ENCODE measurements at places on chromosomes 6 and 20.

DNA sequence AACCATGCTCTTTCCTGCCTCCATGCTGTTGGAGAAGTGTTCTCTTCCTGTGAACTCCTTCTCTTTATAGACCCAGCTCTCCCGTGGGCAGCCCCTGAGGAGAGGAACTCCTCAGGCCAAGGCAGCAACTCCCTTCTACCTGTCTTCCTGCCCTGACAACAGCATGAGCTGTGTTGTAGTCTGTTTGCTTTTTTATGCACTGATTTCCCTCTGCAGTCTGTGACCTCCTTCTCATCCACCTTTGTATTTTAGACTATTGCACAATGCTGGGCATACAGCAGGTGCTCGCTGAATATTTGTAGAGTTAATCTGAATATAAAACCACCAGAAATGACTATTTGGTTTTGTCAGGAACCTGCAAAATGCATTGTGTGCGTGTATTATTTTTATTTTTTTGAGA lies 152.2 kb upstream of the CHD6 start:
- DNase-seq = no peak

GRCh38 chr20:2006452-2007361 lies 12.8 kb upstream of the PDYN start:
- DNase-seq = peak; percentile 61

DNA sequence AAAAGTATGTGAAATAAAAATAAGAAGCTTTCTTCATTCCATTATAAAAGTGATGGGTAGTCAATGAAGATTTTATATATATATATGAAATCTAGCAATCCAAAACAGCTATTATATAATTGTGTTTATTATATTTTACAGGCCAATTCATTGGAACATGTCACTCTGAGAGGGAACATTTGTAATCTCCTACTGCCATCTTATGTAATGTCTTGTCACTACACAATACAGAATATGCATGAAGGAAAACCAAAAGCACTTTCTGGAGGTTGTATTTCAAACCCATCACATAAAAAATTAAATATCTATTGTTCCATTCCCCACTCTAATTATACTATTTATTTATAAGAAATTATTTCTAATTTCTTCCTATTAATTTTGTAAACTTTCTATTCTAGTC lies 31.5 kb upstream of the IRAK1BP1 start:
- no peak for DNase-seq

DNA sequence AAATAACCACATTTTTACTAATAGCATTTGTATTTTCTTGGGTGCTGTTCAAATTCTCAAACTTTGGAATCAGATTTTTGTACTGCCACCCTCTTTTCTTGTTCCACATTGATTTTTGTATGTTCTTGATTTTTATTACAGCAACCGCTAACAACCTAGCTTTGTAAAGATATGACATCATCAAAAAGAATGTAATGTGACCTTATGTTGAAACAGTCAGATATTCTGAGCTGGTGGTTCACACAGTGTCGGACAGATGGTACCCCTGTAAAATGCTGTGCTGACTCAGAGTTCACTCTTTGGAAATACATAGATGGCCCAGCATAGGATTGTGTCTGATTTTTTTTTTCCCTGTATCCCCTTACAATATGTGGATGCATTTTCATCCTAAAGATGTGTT lies 118.9 kb downstream of the QKI start:
- DNase-seq = no peak

GRCh38 chr6:158143700-158144099 lies 24.4 kb downstream of the SERAC1 start:
- peak; percentile 36 for DNase-seq

DNA sequence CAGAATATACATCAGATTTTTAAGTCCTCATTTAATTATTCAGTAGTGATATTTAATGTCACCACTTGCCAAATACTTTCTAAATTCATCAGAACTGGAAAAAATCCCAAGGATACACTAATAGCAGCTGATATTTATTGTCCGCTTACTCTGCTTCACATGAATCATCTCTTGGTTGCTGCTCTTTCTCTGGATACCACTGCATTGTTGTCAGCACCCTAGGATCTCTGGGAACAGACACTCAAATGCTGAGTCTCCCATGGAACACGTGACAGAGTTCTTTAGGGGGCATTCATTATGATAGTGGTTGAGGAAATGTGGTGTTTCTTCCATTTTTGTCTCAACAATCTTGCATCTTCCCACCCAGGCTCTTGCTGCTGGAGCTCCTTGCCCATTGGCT lies 318.0 kb downstream of the RFPL4B start:
- DNase-seq = no peak

- DNase-seq = peak; percentile 97
Observed at GRCh38 chr20:63641792-63642523, 11.3 kb downstream of the STMN3 start.

DNA sequence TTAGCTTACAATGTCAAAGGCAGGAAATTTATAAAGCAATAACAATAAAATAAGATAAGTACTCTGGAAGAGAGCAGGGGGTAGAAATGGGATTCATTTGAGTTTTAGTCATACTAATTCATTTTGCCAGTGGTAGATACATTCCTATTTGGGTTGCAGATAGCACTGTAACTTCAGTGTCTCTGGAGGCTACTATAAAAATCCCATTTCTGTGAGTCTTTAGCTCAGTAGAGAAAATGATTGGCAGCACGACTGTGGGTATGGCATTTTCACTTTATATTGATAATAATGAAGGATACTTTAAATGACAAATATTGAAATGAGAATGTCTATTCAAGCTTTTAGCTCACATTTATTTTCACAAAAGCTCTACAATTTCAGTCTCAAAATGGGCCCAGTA lies 93.6 kb downstream of the FHL5 start:
- no peak for DNase-seq

DNA sequence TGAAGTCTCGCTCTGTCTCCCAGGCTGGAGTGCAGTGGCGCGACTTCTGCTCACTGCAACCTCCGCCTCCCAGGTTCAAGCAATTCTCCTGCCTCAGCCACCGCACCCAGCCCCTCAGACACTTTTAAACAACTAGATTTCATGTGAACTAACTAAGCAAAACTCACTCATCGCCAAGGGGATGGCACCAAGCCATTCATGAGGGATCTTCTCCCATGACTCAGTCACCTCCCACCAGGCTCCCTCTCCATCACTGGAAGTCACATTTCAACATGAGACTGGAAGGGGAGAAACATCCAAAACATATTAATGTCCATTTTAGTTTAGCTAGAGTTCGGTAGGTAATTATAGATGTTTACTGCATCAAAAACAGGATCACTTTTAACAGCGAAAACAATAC lies 95.9 kb upstream of the PRL start:
- DNase-seq = no peak

- no peak for DNase-seq
Observed at GRCh38 chr6:12232821-12233220, 57.3 kb upstream of the EDN1 start.

GRCh38 chr20:10798811-10799210 lies 125.0 kb upstream of the JAG1 start:
- DNase-seq = no peak

GRCh38 chr20:49028684-49029083 lies 17.4 kb upstream of the CSE1L start:
- DNase-seq = no peak

- DNase-seq = no peak
Observed at GRCh38 chr20:22807045-22807444, 222.7 kb upstream of the FOXA2 start.

DNA sequence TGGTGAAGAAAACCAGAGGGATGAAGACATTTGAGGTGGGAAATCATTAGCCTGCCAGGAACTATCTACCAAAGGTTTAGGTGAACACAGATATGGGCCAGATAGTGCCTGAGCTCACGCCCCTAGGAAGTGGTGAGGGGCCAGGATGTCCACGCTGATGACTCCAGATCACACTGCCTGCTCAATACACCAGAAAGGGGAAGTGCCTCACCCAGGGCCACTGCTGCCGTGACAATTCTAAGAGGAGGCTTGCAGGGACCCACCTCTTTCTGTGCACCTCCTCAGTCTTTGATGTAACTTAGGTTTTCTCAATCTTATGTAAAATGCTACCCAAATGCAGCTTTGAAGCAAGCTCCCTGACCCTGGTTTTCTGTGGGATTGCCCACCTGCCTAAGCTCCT lies 5.4 kb upstream of the RAB44 start:
- no peak for DNase-seq

DNA sequence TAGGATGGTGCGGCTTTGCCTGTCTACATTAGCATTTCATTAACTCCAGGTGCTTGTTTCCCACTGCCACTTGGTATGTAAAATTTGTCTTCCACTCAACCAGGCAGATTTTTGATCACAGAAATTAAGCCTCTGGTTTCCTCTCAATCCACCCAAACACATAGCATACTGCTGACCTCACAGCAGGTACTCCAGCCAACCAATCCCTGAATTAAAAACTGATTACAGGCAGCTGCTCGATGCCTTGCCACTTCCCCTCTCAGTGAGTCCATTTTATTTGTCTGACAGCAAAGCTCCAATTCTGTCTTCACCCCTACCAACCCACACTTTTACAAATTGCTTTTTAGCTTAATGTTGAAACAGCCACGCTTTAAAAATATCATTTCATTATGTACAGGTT lies 95.2 kb downstream of the PLCB1 start:
- DNase-seq = no peak

DNA sequence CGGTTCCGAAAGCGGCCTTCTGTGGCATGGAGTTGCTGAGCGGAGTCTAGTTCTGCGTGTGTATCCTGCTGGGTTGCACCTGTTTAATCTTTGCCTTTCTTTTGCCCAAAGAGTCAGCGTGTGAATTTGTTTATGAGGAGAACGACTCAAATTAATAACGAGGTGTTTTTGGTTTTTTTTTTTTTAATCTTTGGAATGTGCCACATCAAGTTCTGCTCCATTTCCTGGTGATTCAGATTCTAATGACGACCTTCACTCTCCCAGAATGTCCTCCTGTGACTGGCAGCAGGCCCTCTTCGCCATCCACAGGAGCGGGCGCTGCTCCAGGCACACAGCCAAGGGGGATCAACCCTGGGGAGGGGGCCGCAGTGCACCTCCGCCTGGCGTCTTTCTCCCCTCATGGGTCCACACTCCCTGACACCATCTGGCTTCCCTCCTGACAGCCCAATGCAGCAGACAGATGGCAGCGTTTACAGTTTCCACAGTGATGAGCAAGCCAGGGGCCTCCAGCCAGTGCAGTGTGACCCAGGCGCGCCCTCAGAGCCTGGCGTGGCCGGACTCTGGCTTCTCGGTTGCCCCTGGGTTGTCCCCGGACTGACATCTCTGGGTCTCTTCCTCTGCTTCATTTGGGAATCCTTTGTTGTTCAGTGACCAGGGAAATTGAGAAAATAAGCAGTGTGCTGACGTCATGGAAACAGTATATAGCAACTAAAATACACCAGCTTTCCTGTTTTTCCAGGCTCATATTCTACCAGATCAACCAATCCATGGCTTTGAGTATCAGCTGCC lies 27.5 kb upstream of the AFDN start:
- no peak for DNase-seq

- DNase-seq = no peak
Observed at GRCh38 chr6:89449193-89449592, 16.2 kb downstream of the ANKRD6 start.

- DNase-seq = no peak
Observed at GRCh38 chr6:63705707-63706106, 70.1 kb downstream of the PHF3 start.

GRCh38 chr6:117311310-117311709 lies 46.0 kb downstream of the VGLL2 start:
- DNase-seq = no peak

DNA sequence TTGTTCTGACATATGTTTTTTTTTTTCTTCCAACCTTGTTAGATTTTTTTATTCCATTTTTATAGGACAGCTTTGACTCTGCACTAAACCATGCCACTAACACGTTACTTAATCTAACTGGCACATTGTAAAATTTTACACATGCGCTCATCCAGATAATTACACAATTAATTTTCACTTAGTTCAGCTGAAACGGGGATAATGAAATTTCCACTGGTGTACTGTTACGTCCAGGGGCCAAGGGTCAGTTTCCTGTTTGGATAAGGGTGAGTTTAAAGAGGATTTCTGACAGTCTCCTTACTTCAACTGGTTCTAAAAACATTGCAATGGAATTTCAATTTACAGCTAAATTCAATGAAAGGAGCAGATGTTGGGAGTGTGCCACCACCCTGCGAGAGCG lies 221.8 kb upstream of the CEP162 start:
- no peak for DNase-seq
